HT-29 (cell line): ENCODE measurements at places on chromosomes 7 and 10. TPM values are rescaled to one million over a fixed set of nuclear protein-coding genes. Genes with fewer than 3 reads are reported as not detected.

DNA sequence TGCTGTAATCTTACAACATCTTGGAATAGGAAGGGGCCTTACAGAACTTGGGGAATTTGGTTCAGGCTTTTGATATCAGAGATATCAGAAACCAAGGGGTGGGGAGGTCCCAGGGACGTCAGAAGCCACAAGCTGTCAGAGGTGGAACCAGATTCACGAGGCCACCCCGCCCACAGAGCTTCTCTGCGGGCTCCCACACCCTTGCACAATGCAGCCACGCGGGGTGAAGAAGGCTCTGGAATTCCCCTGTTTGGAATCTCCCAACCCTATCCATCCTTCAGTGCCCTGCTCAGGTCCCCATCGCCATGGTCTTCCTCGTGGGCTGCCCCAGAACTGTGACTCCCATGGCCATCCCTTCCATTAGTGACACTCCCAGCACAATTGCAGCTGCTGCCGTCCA lies 247.1 kb upstream of the SHH start:
- DNase-seq, result no peak

GRCh38 chr7:101832685-101833375 lies 15.4 kb downstream of the CUX1 start:
- no peak for DNase-seq

GRCh38 chr10:50470798-50471582 lies 152.8 kb downstream of the SGMS1 start:
- DNase-seq, result peak; percentile 68

- no peak for DNase-seq
These were observed 12.6 kb upstream of the PRDX3 start for GRCh38 chr10:119190954-119191785.

DNA sequence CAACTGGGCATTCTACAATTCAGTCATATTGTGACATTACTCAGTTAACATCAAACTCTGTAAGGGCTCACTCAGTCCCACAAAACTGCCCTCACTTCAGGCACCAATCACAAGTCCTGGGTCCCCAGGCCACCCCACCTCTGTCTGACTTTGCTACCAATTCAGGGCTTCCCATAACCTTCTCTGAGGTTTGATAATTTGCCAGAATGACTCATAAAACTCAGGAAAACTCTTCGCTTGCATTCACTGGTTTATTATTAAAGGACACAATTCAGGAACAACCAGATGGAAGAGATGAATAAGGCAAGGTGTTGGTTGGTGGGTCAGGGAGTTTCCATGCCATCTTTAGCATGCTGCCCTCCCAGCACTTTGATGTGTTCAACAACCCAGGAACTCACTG lies 41.3 kb downstream of the AVL9 start:
- DNase-seq, result peak; percentile 52

- no peak for DNase-seq
These were observed 75.8 kb downstream of the NKX6-2 start for GRCh38 chr10:132710036-132710686.

DNA sequence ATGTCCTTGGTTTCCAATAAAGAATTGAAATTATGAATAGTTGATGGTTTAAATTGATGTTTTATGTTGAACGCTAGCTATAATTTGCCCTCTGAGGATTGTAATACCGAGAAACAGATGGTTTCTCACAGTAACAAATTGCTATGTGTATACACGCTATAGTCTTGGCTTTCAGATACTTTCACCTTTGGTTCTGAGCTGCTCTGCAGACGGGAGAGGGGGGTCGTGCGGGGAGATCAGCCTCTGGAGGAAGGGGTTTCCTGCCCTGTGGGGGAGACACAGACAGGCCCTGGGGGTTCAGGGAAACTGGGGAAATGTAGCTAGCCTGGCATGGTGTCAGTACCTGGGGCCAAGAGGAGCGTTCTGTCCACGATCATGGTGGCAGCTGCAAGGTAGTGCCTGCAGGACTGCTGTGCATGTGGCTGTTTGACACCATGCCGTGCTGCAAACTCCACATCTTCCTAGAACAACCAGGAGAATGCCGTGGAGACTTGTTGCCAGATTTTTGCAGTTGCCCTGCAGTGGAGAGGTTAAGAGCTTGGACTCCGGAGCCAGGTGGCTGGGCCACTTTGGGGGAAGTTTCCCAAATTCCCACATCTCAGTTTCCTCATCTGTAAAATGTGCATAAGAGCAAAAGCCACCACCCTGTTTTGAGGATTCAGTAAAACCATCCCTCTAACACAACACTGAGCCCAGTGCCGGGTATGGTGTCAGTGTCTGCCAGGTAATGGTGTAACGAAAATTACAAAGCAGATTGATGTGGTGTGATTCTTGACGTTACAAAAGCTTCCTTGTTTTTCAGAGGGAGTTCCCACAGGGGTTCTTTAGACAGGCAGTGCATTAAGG lies 167.9 kb downstream of the CUX1 start:
- no peak for DNase-seq

- DNase-seq, result no peak
These were observed 37.1 kb upstream of the GDF10 start for GRCh38 chr10:47262606-47263533.

- no peak for DNase-seq
These were observed 150.0 kb upstream of the IGFBP3 start for GRCh38 chr7:46071076-46071475.

DNA sequence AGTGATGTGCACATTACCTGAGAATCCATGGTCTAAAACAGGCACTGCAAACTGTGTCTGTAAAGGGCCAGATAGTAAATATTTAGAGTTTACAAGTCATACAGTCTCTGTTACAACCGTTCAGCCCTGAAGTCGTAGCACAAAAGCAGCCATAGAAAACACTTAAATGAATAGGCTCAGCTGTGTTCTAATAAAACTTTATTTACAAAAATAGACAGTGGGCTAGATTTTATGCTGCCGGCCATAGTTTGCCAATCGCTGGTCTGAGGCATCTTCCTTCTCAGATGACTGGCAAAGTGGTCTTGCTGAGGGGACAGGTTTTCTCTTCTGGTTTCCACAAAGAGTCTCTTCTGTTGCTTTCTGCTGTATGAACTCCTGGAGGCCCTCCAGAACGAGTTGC lies 121.7 kb downstream of the EMX2 start:
- DNase-seq, result no peak

DNA sequence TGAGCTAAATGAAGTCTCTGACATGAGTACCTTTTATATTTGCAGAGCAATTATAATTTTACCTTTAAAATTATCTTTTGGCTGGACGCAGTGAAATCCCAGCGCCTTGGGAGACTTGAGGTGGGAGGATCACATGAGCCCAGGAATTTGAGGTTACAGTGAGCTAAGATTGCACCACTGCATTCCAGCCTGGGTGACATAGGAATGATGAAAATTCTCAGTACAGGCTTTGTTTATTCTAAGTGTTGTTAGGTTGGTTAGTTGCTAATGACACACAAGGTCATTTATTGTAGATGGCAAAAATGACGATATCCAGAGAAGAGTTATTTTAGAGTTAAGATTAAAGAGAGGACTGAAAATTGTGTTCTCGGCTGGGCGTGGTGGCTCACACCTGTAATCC lies 87.6 kb downstream of the XRCC2 start:
- peak; percentile 39 for DNase-seq

GRCh38 chr10:58734664-58735063 lies 222.0 kb downstream of the BICC1 start:
- DNase-seq, result no peak

- no peak for DNase-seq
These were observed 2.9 kb upstream of the HOXA13 start for GRCh38 chr7:27202862-27203134.

Gene CADPS2
- 1.6 and 1.7 TPM in 2 replicates for total RNA-seq

Gene CNNM1
- not detected in 2 replicates for total RNA-seq

Gene AKR1E2
- 3.3 and 5.3 TPM in 2 replicates for total RNA-seq

Gene OR6V1
- total RNA-seq, result not detected in 2 replicates

Gene FOXI2
- total RNA-seq, result not detected in 2 replicates

Gene FGL2
- not detected in 2 replicates for total RNA-seq
